ENCODE measurements at places on chromosomes 7 and 10. TPM values are rescaled to one million over a fixed set of nuclear protein-coding genes. Genes with fewer than 3 reads are reported as not detected.

Gene PLOD3
- total RNA-seq, result 80.2 TPM

Gene PAPOLB
- not detected for total RNA-seq

Gene SPDYE9
- not detected for total RNA-seq

Gene CNNM2
- total RNA-seq, result 4.1 TPM

Gene DENND2A
- total RNA-seq, result 0.38 TPM

Gene ZC3HAV1L
- 6.6 TPM for total RNA-seq

Gene HEPACAM2
- total RNA-seq, result not detected

Gene CTAGE15
- not detected for total RNA-seq

Gene GJD4
- 0.06 TPM for total RNA-seq

Gene CALHM1
- not detected for total RNA-seq

Gene ANLN
- 50.3 TPM for total RNA-seq

Gene ASZ1
- total RNA-seq, result not detected

Gene NPY
- not detected for total RNA-seq

Gene ZNF775
- 7.6 TPM for total RNA-seq

Gene SFRP4
- total RNA-seq, result 3.3 TPM

Gene ZNF804B
- total RNA-seq, result not detected

Gene PPIA
- 6,331 TPM for total RNA-seq

Gene ZNF680
- 2.4 TPM for total RNA-seq

Gene BAIAP2L1
- total RNA-seq, result 53.9 TPM

Gene SUN3
- not detected for total RNA-seq

Gene CLDN15
- 13.1 TPM for total RNA-seq

Gene NXPH1
- not detected for total RNA-seq

Gene MYL10
- total RNA-seq, result not detected

Gene CNNM1
- total RNA-seq, result 22.7 TPM

Gene CXCL12
- total RNA-seq, result 0.14 TPM

Gene FANK1
- total RNA-seq, result 3.7 TPM

Gene OR2A1
- not detected for total RNA-seq

Gene CAMK2B
- total RNA-seq, result 0.27 TPM

Gene ETV1
- total RNA-seq, result 3.5 TPM

Gene TIAL1
- 92.3 TPM for total RNA-seq

Gene CACNA2D1
- total RNA-seq, result 6.9 TPM

Gene CFTR
- 0.06 TPM for total RNA-seq

Gene KEL
- not detected for total RNA-seq

Gene PLAU
- total RNA-seq, result 124 TPM

Gene MNX1
- 5.6 TPM for total RNA-seq

Gene PLAC9
- not detected for total RNA-seq

Gene MSS51
- total RNA-seq, result 0.71 TPM

Gene FGFBP3
- total RNA-seq, result 2.7 TPM

Gene MEOX2
- not detected for total RNA-seq

Gene ADGRA1
- 0.09 TPM for total RNA-seq

Gene SPRN
- total RNA-seq, result 0.25 TPM

Gene FBXL15
- 6.5 TPM for total RNA-seq

Gene FAM25A
- not detected for total RNA-seq

Gene MLXIPL
- 1.2 TPM for total RNA-seq

Gene FOXP2
- not detected for total RNA-seq
